ENCODE measurements at places on chromosomes 1 and 21. TPM values are rescaled to one million over a fixed set of nuclear protein-coding genes. Genes with fewer than 3 reads are reported as not detected.
A peak's percentile ranks its signal among the peaks of the same experiment; 100 is the strongest.

Gene CCDC185
- total RNA-seq, result not detected

DNA sequence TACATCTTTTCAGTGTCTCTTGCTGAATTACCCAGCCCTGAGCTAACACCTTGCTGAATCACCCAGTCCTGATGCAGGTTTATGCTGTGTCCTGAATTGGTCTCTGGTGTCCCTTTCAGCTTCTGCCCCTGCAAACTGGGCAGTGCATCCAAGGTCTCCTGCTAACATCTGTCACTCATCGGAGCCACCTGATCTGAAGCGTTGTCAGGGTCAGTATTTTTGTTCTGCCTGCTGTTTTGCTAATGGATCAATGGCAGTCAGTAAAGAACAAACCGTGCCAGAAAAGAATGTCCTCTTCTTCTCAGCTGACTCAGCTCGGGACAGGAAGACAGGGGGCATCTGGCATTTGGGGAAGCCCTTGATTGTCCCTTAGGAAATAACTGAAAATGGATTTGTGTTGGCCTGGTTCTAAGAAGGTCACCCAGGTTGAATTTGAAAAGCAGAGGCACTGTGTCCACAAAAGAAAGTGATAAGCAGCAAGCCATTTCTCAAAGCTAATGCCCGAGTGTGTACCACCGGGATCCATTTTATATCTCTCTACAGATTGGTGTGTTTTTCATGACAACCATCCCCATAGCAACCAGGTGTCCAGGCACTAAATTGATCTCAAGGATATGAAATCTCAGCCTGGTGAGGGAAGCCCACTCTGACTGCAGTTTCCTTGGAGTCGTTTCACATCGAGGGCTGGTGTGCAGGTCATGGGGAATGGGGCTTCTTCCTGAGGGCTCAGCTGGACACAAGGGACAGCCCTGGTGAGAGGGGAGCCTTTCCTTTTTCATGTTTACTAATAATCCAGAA lies 109.7 kb upstream of the IRF2BP2 start:
- no peak overlapping the region for H3K4me3 ChIP-seq
- H3K27me3 ChIP-seq, result no peaks in the 10 kb centered on the region
- H3K27ac ChIP-seq, result no peak overlapping the region
- H3K4me1 ChIP-seq, result peaks cover 16% of the 10 kb centered on the region
- no peaks in the 10 kb centered on the region for H3K36me3 ChIP-seq
- DNase-seq, result no peak

DNA sequence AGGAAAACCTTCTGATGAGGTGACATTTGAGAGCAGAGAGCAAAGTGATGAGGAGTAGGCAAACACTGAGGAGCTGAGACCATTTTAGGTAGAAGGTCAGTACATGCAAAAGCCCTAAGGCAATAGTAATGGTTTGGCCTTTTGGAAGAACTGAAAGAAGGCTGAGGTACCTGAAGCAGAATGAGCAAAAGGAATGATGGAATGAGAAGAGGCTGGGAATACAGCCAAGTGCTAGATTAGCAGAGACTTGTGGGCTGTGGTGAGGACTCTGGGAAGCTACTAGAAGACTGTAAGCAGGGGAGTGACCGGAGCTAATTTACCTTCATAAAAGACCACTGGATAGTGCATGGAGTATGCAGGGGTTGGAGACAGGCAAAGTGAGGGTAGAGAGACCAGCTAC lies 77.9 kb downstream of the GFI1 start:
- H3K36me3 ChIP-seq, result no peaks in the 10 kb centered on the region
- no peaks in the 10 kb centered on the region for H3K27me3 ChIP-seq
- no peak overlapping the region for H3K4me3 ChIP-seq
- H3K4me1 ChIP-seq, result no peaks in the 10 kb centered on the region
- DNase-seq, result no peak

- no peak overlapping the region for H3K4me3 ChIP-seq
- H3K36me3 ChIP-seq, result no peaks in the 10 kb centered on the region
- H3K27ac ChIP-seq, result no peak overlapping the region
- H3K27me3 ChIP-seq, result no peaks in the 10 kb centered on the region
These were observed 37.0 kb upstream of the GORAB start for GRCh38 chr1:170495006-170495405.

GRCh38 chr1:31675161-31675560 lies 28.7 kb downstream of the COL16A1 start:
- no peaks in the 10 kb centered on the region for H3K36me3 ChIP-seq
- no peak overlapping the region for H3K27ac ChIP-seq

GRCh38 chr1:218123968-218124367 lies 161.1 kb upstream of the RRP15 start:
- no peak for DNase-seq
- no peak overlapping the region for H3K27ac ChIP-seq
- no peaks in the 10 kb centered on the region for H3K27me3 ChIP-seq

DNA sequence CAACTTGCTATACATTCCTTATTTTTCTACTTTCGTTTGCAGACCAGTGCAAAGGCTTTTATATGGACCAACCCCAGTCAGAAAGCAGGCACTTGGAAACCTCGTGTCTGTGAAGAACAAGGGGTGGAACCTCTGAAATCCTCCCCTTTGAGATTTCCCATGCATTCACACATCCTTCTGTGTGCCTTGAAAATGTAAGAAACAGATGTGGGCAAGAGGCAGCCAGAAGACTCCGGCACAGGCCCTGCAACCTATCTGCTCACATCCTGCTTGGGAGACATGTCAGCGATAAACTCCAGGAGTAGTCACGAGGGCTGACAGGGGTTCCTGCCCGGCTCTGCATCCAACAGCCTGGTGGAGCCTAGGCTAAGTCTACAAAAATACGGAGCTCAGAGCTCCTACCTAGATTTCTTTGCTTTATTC lies 42.5 kb downstream of the ETS2 start:
- DNase-seq, result no peak
- no peak overlapping the region for H3K27ac ChIP-seq
- no peaks in the 10 kb centered on the region for H3K36me3 ChIP-seq

DNA sequence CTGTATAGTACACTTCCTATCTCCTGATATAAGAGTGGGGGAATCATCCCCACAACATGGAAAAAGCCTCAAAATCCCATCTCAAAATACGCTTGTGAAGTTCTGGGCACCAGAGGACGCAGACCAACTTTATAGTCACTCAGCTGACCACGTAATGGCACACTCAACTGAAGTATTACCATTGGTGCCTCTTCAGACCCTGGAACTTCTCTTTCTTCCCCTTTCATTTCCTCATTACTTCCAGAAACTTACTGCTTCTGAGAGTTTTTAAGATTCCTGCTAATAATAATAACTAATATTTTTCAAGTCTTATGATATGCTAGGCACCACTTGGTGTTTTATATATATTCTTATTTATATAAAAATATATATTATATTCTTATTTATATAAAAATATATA lies 202.6 kb downstream of the PTPRC start:
- no peaks in the 10 kb centered on the region for H3K27me3 ChIP-seq
- no peaks in the 10 kb centered on the region for H3K4me1 ChIP-seq
- no peak overlapping the region for H3K4me3 ChIP-seq
- no peak overlapping the region for H3K27ac ChIP-seq

GRCh38 chr21:45043541-45044020 lies 30.8 kb upstream of the ADARB1 start:
- H3K27ac ChIP-seq, result no peak overlapping the region
- H3K4me1 ChIP-seq, result no peaks in the 10 kb centered on the region
- H3K27me3 ChIP-seq, result peaks cover 2% of the 10 kb centered on the region

- H3K4me1 ChIP-seq, result no peaks in the 10 kb centered on the region
- H3K27ac ChIP-seq, result no peak overlapping the region
- H3K36me3 ChIP-seq, result no peaks in the 10 kb centered on the region
- DNase-seq, result no peak
These were observed 25.0 kb downstream of the RBM15 start for GRCh38 chr1:110364221-110364620.

Gene OLFML3
- not detected for total RNA-seq

DNA sequence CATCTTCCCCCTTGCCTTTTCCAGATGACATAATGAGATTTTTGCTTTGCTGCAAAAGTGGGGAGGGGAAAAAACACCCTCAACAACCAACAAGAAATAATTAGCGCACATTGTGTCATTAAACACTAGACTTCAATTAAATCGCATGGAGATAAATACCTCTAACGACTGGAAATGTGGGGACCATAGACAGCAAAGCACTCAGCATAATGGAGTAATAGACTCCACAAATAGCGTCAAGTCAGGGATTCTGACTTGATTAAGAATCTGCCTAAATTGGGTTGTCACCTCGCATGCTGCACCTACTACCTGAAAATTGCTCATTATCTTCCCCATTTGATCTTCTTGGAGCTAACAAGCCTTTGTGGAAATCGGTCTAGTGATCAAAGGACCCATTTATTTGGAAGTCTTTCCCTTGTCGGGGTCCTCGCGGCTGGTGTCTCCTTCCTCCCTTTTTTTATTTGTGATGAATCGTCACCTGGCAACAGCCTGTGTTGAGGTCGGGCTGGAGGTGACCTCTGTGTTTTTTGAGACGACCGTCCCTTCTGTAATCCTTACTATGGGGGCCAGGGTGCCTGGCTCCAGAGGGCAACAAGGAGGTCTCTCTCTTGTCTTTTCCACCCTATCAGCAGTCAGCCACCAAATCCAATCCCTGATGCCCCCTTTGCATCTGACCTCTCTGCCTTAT lies 75.3 kb upstream of the IGSF21 start:
- no peaks in the 10 kb centered on the region for H3K36me3 ChIP-seq
- H3K27ac ChIP-seq, result no peak overlapping the region
- no peak for DNase-seq
- no peak overlapping the region for H3K4me3 ChIP-seq

Gene RERE
- total RNA-seq, result 60.5 TPM

- no peaks in the 10 kb centered on the region for H3K36me3 ChIP-seq
- no peaks in the 10 kb centered on the region for H3K27me3 ChIP-seq
- H3K4me1 ChIP-seq, result peaks cover 16% of the 10 kb centered on the region
- H3K4me3 ChIP-seq, result no peak overlapping the region
- peak; percentile 19 for DNase-seq
These were observed 107.8 kb downstream of the SIK1 start for GRCh38 chr21:43318841-43319781.

Gene RASSF5
- total RNA-seq, result 82.5 TPM

Gene GUCA2B
- not detected for total RNA-seq

GRCh38 chr21:42440187-42440792 lies 36.6 kb downstream of the UBASH3A start:
- H3K36me3 ChIP-seq, result no peaks in the 10 kb centered on the region
- H3K4me3 ChIP-seq, result no peak overlapping the region

GRCh38 chr1:44422161-44422560 lies 17.1 kb downstream of the RNF220 start:
- H3K27me3 ChIP-seq, result peaks cover 29% of the 10 kb centered on the region
- no peak overlapping the region for H3K4me3 ChIP-seq
- no peak for DNase-seq
- no peaks in the 10 kb centered on the region for H3K4me1 ChIP-seq

DNA sequence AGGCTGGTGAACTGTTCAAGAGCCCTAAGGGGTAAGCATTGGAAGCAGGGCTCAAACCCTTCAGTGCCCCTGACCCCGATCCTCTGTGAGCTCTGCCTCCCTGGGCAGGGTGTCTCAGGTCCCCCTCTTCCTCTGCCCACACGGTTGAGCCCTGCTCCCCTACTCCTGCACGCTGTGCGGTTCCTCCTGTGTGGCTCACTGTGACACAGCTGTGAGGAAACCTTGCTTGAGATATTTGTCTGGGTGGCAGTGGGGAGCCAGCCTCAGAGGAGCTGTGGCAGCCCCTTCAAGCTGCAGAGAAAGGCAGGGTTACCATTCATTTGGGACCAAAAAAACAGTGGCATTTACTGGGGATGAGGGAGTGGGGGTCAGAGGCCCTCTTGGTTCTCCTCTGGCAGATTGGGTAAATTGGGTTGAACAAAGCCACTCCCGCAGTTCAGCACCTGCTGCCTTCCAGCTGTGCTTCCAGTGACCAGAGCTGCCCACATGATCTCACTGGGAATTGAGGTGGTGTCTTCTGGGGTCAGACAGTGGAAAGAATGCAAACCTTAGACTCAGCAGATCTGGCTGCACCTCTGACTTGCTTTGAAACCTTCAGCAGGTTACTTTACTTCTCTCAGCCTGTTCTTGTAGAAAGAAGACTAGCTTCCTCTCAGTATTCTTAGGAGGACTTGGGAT lies 60.6 kb upstream of the CD1D start:
- H3K27ac ChIP-seq, result no peak overlapping the region
- H3K4me1 ChIP-seq, result no peaks in the 10 kb centered on the region
- no peaks in the 10 kb centered on the region for H3K36me3 ChIP-seq
- peaks cover 2% of the 10 kb centered on the region for H3K27me3 ChIP-seq
- no peak overlapping the region for H3K4me3 ChIP-seq

GRCh38 chr1:10643607-10644306 lies 152.7 kb downstream of the CASZ1 start:
- H3K27me3 ChIP-seq, result no peaks in the 10 kb centered on the region
- DNase-seq, result no peak
- H3K4me1 ChIP-seq, result no peaks in the 10 kb centered on the region
- H3K4me3 ChIP-seq, result no peak overlapping the region
- H3K36me3 ChIP-seq, result no peaks in the 10 kb centered on the region
- H3K27ac ChIP-seq, result no peak overlapping the region

DNA sequence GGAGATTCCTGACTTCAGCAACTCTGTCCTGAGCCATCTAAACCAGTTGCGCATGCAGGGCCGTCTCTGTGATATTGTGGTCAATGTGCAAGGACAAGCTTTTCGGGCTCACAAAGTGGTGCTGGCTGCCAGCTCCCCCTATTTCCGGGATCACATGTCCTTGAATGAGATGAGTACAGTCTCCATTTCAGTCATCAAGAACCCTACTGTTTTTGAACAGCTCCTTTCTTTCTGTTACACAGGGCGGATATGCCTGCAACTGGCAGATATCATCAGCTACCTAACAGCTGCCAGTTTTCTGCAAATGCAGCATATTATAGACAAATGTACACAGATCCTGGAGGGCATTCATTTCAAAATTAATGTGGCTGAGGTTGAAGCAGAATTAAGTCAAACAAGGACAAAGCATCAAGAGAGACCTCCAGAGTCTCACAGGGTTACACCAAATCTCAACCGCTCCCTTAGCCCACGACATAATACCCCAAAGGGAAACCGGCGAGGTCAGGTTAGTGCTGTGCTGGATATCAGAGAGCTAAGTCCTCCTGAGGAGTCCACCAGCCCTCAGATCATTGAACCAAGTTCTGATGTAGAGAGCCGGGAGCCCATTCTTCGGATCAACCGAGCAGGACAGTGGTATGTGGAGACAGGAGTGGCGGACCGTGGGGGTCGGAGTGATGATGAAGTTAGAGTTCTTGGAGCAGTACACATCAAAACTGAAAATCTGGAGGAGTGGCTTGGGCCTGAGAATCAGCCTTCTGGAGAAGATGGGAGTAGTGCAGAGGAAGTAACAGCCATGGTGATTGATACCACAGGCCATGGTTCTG lies 2.3 kb downstream of the ZBTB37 start:
- H3K4me1 ChIP-seq, result peaks cover 15% of the 10 kb centered on the region
- H3K27ac ChIP-seq, result peak overlapping the region; percentile 89
- DNase-seq, result peak; percentile 53
- H3K36me3 ChIP-seq, result peaks cover 14% of the 10 kb centered on the region
- H3K27me3 ChIP-seq, result no peaks in the 10 kb centered on the region

- no peak overlapping the region for H3K4me3 ChIP-seq
- H3K27me3 ChIP-seq, result no peaks in the 10 kb centered on the region
- H3K36me3 ChIP-seq, result no peaks in the 10 kb centered on the region
- DNase-seq, result no peak
These were observed 580.4 kb downstream of the TTLL7 start for GRCh38 chr1:83418558-83418957.

Gene CACNA1S
- not detected for total RNA-seq
